ENCODE measurements at places on chromosomes 6 and 20.

GRCh38 chr6:82970839-82971238, 94.8 kb downstream of the UBE3D start:
- DNase-seq = no peak

DNA sequence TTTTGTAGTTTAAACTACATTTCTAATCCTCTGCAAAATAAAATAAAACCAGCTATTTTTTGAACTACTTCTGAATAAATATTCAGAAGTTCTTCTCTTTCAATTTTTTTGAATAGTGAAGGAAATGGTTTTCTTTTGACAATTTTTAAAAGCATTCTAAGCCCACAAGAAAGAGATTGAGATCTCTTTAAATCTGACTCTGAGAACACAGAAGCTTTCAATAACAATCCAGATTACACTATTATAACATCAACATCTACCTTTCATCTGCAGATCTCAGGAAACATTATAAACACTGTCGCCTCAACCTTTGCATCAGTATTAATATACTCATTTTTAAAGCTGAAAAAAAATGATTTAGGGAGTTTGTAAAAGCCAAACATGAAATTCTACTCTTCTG, 247.5 kb upstream of the PREP start:
- no peak for DNase-seq

DNA sequence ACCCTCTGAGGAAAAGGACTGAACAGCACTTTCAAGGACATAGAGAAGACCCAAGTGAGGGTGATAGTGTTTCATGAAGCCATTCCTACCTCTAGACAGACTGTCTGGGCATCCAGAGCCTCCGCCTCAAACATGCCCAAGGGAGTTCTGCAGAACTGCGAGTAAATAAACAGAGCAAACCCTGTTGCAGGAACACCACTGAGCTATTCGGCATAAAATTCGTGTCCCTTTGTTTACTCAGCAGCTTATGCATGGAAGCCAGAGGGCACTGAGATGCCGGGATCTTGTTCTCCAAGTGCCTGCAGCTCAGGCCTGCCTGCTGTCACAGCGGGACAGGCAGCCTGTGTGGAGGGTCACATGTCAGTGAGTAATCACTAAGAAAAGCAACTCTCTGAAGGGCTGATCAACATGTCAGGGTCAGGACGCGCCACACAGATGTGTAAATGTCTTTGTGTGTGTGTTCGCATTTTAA, 164.9 kb upstream of the HEY2 start:
- DNase-seq = no peak

DNA sequence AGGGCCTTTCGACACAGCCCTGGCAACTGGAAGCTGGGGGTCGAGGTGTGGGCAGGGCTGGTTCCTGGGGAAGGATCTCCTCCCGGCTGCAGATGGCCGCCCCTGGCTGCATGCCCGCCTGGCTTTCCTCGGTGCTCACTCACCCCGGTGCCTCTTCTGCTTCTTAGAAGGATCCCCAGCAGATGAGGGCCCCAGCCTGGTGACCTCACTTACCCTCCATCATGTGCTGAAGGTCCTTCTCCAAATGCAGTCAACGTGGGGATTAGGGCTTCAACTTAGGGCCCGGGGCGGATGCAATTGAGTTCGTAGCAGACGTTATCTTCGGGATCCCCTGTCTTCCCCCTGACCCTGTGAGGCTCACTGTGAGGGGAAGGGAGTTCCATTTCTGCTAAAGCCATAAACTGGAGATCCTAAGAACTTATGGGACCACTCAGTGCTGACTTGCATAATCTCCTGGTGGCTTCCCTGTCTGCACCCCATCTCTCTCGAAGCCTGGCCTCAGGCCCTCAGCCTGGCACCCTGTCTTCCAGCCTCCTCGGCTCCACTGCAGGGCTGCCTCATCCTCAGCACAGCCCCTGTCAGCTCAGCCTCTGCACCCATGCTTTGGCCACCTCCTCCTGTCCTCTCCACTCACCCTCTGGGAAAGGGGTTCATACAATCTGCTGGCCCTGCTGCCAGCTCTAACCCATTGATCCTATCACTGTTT, 92.6 kb downstream of the THBS2 start:
- DNase-seq = no peak

DNA sequence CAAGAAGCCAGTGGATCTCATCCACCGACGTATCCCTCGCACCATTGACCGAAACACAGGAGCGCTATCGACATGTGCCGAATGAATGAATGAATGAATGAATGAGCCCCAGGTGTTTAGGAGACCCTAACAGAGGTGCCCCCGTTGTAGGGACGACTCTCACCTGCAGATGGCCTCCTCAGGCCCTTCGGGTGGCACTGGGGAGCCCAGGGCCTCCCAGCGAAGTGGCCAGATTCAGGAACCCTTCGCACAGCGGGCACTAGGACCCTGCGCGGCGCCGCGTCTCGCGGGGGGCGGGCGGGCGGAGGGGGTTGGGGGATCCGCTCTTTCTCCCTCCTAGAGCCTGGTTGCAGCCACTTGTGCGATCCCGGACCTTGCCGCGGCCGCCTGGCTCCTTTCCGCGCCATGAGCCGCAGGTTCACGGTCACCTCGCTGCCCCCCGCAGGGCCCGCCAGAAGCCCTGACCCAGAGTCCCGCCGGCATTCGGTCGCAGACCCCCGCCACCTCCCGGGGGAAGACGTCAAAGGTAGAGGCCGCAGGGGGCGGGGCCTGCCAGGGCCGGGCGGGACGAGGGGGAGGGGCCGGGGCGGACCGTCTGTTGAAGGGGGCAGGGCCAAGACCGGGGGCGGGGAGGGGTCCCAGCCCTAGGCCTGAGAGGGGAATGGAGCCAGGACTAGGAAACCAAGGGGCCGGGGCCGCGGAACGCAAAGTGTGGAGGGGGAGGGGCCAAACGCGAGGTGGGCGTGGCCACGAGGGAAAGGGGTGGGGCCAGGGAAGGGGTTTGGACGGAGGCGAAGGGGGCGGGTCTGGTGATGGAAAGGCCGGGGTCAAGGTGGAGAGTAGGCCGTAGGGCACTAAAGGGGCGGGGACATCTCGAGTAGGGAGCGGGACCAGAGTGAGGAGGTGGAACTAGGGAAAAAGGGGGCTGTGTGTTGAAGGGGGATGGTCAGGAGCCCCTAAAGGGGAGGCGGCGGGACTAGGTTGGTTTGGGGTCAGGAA, 7.4 kb upstream of the SLC12A5 start:
- peak; percentile 76 for DNase-seq

- DNase-seq = no peak
These were observed 88.4 kb downstream of the ID4 start for GRCh38 chr6:19925533-19925932.

DNA sequence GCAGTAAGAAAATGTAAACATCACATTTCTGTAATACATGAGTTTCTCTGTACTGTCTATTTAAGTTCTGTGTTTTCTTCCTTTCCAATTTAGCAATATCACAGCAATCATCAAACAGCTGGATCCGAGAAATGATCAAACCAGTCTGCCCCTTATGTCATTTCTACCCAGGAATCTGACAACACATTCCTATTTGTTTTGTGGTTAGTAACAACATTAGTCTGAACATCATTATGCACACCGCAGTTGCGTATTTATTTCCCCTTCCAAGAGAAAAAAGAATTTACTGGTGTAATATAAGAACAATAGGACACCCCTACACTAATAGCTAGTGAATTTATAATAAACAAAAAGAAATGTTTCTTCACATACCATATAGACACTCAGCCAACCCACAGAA, 179.5 kb downstream of the BTBD9 start:
- no peak for DNase-seq

- peak; percentile 37 for DNase-seq
These were observed 52.4 kb upstream of the ERVFRD-1 start for GRCh38 chr6:11163932-11164331.

GRCh38 chr20:5687884-5688283, 62.3 kb upstream of the SHLD1 start:
- no peak for DNase-seq

GRCh38 chr20:37988306-37988954, 44.8 kb downstream of the TTI1 start:
- DNase-seq = no peak

DNA sequence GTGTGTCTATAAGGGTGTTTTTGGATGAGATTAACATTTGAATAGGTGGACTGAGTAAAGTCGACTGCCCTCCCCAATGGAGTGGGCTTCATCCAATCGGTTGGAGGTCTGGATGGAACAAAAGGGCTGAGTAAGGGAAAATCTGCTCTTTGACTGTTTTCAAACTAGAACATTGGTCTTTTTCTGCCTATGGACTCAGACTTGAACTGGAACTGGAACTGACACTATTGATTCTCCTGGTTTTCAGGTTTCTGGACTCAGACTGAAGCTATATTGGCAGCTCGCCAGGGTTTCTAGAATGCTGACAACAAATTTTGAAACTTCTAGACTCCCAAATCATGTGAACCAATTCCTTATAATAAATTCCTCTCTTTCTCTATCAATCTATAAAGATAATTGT, 498.9 kb upstream of the EPHA7 start:
- DNase-seq = no peak

DNA sequence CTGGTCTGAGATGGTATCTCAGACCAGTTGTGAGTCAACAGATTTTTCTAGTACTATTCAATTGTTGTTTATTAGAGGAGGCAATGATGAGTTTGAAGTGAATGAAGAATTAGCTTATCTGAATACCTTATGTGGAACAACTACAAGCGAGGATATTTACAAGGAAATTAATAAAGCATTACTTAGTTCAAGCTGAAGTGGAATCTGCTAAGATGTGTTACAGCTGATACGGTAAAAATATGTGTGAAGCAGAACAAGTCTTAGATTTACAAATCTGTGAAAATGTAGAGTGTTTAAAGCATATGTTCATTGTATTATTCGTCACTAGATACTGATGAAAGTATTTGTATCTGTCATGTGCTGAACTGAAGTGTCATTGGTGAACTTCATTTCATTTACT, 272.4 kb downstream of the CDKAL1 start:
- DNase-seq = no peak

DNA sequence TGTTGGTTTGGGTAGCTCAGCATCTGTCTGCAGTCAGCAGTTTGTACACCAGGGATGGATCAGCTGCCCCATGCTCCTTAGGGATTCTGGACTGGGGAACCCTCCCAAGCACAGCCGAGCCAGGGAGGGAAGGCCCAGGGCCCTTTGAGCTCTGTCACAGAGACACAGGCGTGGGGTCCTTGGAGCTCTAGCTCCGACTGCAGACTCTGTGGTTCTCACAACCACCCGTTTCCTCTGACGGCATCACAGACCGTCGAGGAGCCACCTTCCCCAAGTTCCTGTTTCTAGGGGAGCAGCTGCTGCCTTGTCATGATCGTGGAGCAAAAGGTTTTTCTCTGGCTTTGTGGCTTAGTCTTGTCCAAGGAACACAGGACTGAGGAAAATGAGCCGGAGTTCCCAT, at the start of gene SLA2:
TSS of gene SLA2 (minus strand) at position 199 of the 400 bp plus-strand sequence. CDS start 4,861 bp downstream, outside the sequence.
- DNase-seq = peak; percentile 70

DNA sequence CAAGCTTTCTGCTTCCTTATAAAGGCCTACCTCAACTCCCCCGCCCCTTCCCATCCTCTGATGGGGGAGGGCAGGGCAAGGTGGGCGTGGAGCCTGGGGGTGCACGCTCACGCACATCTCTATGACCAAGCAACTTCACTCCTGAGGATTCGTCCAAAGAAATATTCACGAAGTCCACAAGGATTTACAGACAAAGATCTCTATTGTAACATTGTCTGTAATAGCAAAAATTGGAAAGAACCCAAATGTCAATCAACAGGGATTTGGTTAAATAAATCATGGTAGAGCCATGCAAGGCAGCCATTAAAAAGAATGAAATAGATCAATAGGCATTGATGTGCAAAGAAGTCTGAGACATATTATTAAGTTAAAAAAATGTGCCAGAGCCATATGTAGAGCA, 130.4 kb upstream of the AFDN start:
- no peak for DNase-seq

GRCh38 chr20:49285233-49285668, 7.4 kb upstream of the ZNFX1 start:
- no peak for DNase-seq

GRCh38 chr20:50784464-50784863, 10.4 kb upstream of the BCAS4 start:
- no peak for DNase-seq

DNA sequence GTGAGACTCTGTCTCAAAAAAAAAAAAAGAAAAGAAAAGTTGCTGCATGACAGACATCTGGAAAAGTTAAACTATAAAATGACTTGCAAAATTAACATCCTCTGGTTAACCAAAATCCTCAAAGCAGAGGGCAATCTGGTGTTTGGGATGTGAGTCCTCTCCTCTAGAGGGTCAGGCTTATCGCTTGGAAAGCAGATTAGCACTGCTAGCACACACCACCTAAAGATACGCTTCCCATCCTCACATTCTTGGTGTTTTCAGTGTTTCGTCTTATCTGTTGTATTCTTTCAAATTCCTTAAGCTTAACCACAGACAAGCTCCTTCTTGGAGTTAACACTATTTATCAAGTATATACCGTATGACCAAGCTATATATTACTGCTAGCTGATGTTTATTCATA, 198.0 kb downstream of the SOX4 start:
- no peak for DNase-seq

GRCh38 chr6:37731888-37732287, 34.2 kb upstream of the MDGA1 start:
- DNase-seq = peak; percentile 54

DNA sequence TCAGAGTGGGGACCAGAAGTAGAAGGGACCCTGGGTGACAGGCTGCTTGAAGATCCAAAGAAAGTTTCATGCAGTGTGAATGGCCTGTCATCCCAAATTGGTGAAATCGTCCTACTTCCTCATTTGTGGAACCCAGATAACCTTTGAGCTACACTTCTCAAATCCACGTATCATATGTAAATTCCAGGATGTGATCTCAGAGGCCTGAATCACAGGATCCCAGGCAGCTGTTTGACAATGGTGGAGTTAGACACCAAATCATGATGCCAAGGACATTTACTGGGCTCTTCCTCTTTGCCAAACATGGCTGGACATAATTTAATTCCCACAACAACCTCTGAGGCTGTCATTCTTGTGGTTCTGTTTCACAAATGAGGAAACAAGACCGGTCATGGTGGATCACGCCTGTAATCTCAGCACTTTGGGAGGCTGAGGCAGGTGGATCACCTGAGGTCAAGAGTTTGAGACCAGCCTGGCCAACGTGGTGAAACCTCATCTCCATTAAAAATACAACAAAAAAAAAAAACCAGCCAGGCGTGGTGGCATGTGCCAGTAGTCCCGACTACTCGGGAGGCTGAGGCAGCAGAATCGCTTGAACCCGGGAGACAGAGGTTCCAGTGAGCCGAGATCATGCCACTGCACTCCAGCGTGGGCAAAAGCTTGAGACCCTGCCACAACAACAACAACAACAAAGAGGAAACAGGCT, 39.9 kb upstream of the TTPAL start:
- no peak for DNase-seq
